Stimulated activated CD4-positive, alpha-beta T cell treated with anti-CD3 and anti-CD28 coated beads, TNF-alpha, amount 100 ng/mL, for 48 hours (primary cell): ENCODE measurements at places on chromosomes 1 and 21.

DNA sequence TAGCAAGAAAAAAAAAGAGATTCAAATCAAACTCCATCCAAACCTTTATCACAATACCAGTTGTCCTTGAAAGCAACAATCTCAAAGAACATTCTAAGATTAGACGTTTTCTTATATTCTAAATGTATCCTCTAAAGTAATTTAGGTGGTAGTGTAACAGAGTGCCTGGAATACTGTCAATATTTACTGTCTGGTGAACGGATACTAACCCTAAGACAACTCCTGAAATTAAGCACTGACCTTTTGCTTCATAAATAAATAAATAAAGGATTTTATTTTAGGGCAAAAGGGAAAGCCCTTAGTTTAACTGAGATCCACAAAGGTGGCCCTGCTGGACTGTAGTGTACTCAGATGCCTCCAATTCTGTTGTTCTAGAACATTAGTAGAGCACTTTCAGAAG is 9.9 kb upstream of the USH2A start:
- no peak for DNase-seq

GRCh38 chr21:46618738-46619379 is 14.0 kb upstream of the S100B start:
- DNase-seq, result no peak

GRCh38 chr1:157407917-157408525 is 144.3 kb downstream of the FCRL5 start:
- no peak for DNase-seq

- DNase-seq, result no peak
Measured at GRCh38 chr1:98086796-98087441, 166.1 kb upstream of the DPYD start.

DNA sequence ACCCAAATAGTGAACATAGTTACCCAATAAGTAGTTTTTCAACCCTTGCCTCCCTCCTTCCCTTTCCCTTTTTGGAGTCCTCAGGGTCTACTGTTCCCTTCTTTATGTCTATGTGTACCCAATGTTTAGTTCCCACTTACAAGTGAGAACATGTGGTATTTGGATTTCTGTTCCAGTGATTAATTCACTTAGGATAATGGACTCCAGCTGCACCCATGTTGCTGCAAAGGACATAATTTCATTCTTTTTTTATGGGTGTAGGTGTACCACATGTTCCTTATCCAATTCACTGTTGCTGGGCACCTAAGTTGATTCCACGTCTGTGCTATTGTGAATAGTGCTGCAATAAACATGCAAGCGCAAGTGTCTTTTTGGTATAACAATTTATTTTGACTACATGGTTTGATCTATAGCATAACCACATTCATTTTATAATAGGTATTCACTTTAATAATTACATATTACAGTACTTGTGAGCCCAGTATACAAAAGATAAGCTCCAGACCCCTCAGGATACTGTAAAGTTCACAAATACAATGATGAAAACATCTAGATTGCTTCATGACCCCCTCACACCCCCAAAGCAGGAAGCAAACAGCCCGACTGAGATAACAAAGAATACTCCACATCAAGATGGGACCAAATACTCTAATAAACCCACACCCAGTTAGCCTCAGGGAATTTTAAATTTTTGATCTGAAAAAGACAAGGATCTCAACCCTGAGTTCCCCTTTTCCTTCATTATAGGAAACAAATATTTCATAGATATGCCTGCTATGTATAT is 45.3 kb downstream of the PUM1 start:
- DNase-seq, result no peak

DNA sequence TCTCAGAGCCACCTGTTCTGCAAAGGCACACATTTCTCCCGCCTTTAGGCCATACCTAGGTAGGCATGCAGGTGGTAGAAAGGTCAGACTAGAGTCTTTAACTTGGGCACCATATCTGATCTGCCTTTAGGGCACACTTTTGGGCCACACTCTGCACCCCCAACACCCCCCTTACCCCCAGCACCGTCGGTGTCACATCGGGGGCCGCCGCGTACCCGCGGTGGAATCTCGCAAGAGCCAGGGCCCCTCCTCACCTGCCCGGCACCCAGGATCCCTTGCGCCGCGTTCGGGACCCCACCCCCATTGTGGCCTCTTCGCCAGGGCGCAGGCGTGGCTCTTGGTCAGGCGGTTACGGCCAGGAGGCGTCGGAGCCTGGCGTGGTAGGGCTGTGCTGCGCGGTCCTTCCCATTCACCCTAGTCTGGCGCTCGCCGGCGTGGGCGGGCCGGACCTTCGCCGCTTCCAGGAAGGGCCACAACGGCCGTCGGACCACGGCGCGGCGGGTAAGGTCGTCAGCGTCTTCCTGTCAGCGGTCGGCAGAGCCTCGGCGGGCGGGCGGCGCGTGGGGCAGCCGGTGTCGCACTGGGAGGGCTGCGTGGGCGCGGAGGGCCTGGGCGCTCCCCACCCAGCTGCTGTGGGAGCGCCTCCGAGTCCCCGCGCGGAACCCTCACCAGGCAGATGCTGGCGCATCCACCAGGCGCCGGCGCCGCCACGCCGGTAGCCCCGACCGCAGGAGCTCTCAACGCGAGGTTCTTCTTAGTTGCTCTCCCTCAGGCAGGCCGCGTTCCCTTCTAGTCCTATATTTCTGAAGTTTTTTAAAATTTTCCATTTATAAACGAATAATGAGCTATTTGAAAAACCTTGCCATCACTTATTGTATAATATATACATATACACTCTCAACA is at the start of gene DNAH14:
DNAH14 (plus strand) TSS at position 341 of the 903 bp plus-strand sequence. CDS start 23,028 bp downstream, outside the sequence.
- peak; percentile 1 for DNase-seq

- peak; percentile 62 for DNase-seq
Measured at GRCh38 chr1:21659099-21659923, 9.8 kb downstream of the RAP1GAP start.
